ENCODE measurements at places on chromosomes 7 and 10. TPM values are rescaled to one million over a fixed set of nuclear protein-coding genes. Genes with fewer than 3 reads are reported as not detected.
A peak's percentile ranks its signal among the peaks of the same experiment; 100 is the strongest.

- no peak for DNase-seq
- no peak overlapping the region for H3K27ac ChIP-seq
- no peak overlapping the region for H3K4me3 ChIP-seq
- H3K36me3 ChIP-seq: no peaks in the 10 kb centered on the region
- peaks cover 24% of the 10 kb centered on the region for H3K27me3 ChIP-seq
These were observed 17.3 kb downstream of the TLL2 start for GRCh38 chr10:96496281-96496925.

GRCh38 chr7:63024446-63024845 lies 974.2 kb upstream of the ZNF722 start:
- no peak overlapping the region for H3K4me3 ChIP-seq
- no peak for DNase-seq
- H3K27me3 ChIP-seq: no peaks in the 10 kb centered on the region
- no peaks in the 10 kb centered on the region for H3K36me3 ChIP-seq
- no peak overlapping the region for H3K27ac ChIP-seq

- H3K4me3 ChIP-seq: no peak overlapping the region
- DNase-seq: no peak
- H3K4me1 ChIP-seq: no peaks in the 10 kb centered on the region
These were observed 206.7 kb downstream of the POU6F2 start for GRCh38 chr7:39184391-39184790.

DNA sequence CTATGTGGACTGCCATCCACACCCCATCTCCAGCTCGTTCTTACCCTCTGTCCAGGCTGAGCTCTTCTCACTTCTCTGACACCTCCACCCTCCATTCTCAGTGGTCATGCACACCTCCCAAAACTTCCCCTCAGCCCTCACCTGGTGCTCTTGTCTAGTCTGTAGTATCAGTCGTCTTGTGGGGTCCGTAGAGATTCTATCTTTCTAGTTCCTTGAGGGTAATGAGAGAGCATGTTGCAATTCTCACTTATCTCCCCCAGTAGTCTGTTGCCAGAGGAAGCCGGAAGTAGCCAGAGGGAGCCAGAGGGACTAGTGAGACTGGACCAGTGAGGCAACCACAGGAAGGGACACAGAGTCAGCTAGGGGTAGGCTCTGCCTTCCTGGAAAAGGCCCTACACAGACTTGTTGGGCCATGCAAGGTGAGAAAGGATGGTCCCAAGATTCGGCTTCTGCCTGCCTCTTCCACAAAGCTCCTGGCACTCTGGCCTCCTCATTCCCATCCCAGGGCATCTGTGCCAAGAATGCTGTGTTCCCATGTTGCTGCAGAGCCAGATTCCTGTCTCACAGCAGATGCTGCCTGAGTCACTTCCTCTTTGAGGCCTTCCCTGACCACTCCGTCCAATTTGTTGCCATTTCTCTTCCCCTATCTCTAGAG lies 50.6 kb upstream of the DUSP5 start:
- H3K27me3 ChIP-seq: peaks cover 18% of the 10 kb centered on the region
- DNase-seq: no peak
- peaks cover 7% of the 10 kb centered on the region for H3K36me3 ChIP-seq
- H3K4me3 ChIP-seq: no peak overlapping the region

DNA sequence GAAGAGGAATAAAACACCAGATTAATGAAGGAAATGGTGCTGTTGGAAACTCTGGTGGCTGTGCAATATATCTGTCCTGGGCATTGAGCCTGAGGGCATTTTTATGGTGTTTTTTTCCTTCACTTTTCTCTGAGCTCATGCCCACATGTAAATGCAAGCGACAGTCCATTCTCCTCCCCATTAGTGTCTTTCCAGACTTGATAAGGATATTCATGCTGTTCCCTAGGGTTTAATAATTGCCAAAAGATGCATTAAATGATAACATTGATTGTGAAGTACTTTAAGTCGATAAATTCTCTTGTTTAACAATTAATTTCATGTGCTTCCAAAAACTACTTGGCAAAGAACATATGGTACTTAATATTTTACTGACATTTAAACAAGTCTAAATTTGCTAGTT lies 384.7 kb downstream of the MDFIC start:
- H3K27me3 ChIP-seq: no peaks in the 10 kb centered on the region
- no peak overlapping the region for H3K4me3 ChIP-seq
- no peaks in the 10 kb centered on the region for H3K4me1 ChIP-seq
- no peak for DNase-seq
- H3K36me3 ChIP-seq: no peaks in the 10 kb centered on the region

- no peak overlapping the region for H3K4me3 ChIP-seq
- no peak for DNase-seq
- H3K4me1 ChIP-seq: no peaks in the 10 kb centered on the region
- H3K36me3 ChIP-seq: no peaks in the 10 kb centered on the region
These were observed 120.1 kb upstream of the NOBOX start for GRCh38 chr7:144523621-144524020.

DNA sequence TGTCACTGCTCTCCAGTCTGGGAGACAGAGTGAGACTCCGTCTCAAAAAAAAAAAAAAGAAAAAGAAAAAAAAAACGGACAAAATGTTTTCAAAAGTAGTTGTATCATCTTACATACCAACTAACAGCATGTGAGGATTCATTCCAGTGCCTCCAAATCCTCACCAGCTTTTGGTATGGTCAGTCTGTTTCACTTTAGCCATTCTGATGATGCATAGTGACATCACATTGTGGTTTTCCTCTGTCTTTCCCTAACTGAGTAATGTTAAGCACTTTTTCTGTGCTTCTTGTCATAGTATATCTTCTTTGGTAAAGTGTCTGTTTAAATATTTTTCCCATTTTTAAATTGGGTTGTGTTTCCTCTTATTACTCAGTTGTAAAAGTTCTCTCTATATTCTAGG lies 251.4 kb upstream of the CTBP2 start:
- H3K36me3 ChIP-seq: no peaks in the 10 kb centered on the region
- DNase-seq: no peak
- H3K27me3 ChIP-seq: no peaks in the 10 kb centered on the region

DNA sequence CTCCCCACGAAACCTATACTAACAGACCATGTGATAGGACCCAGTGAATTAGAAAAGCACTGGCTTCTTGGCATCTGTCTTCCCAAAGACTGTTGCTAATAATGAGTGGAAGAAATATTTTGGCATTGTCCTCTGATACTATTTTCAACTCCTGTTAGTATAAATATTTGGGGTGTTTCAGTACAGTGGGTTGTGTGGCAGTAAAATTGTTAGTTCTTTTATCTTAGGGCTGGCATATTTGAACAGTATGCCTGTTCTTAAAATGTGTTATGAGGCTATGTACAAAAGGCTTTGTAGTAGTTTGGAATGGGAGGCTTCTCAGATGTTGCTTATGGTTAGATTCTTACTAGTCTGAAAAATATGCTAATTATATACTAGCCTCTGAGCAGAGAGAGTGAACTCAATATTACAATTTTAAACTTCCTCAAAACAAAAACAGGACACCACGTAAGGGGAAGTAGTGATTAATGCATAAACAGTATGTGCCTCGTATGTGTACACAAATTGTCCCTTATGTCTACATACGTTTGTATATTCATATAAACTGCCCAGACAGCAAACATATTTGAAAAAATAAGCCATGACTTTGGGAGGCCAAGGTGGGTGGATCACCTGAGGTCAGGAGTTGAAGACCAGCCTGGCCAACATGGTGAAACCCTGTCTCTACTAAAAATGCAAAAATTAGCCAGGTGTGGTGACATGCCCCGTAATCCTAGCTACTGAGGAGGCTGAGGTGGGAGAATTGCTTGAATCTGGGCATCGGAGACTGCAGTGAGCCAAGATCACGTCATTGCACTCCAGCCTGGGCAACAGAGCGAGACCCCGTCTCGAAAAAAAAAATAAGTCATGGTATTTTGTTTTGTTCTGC lies 115.4 kb downstream of the ARID5B start:
- peaks cover 58% of the 10 kb centered on the region for H3K36me3 ChIP-seq
- DNase-seq: no peak
- H3K4me1 ChIP-seq: peaks cover 58% of the 10 kb centered on the region
- no peaks in the 10 kb centered on the region for H3K27me3 ChIP-seq
- no peak overlapping the region for H3K27ac ChIP-seq

DNA sequence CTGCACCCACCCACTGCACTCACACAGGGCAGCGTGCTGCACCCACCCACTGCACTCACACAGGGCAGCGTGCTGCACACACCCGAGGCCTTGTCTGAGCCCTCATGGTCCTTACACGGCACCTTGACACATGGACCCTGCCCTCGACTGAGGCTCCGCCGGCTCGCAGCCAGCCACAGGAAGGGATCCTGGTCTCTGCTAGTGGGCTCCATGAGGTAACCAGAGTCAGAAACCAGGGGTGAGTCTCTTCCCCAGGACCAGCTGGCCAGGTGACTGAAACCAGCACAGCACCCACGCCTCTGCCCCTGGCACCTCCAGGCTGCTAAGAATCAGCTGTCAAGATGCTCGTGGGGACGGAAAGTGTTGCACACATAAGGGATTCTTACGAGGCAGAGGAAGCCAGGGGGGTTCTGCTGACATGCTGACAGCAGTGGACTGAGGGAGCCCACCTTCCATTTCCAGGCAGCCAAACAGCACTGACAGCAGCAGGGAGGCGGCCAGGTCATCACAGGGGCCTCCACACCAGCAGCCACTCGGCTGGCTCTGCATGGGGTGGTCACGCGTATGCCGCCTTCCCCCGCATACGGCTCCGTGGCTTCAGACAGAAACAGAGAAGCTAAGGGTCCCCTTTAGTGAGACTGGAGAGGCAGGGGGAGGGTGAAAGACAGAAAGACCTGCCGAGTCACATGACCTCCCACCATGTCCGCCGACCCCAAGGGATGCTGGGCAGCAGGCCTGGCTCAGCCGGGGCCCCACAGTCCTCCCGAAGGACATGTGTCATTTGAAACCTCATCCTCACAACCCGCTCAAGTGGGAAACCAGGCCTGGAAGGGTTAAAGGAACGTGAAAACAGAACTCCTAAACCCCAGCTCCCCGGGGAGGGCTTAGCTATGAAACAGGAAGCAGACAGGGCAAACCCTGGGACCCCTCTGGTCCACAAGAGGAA lies 34.2 kb downstream of the GPER1 start:
- DNase-seq: no peak
- H3K36me3 ChIP-seq: peaks cover 4% of the 10 kb centered on the region
- no peak overlapping the region for H3K4me3 ChIP-seq
- H3K27me3 ChIP-seq: no peaks in the 10 kb centered on the region
- H3K4me1 ChIP-seq: peaks cover 5% of the 10 kb centered on the region

GRCh38 chr7:6376820-6377219 lies 70.9 kb downstream of the DAGLB start:
- no peaks in the 10 kb centered on the region for H3K27me3 ChIP-seq
- peaks cover 29% of the 10 kb centered on the region for H3K36me3 ChIP-seq
- DNase-seq: no peak
- peak overlapping the region; percentile 64 for H3K4me3 ChIP-seq
- H3K4me1 ChIP-seq: peaks cover 53% of the 10 kb centered on the region

Gene PNPLA8
- total RNA-seq: 21.9 TPM

Gene LRRD1
- total RNA-seq: not detected

Gene SLC39A12
- not detected for total RNA-seq

Gene EEPD1
- 8.5 TPM for total RNA-seq

Gene CHAT
- total RNA-seq: not detected
